ENCODE measurements at places on chromosomes 5 and 9. TPM values are rescaled to one million over a fixed set of nuclear protein-coding genes. Genes with fewer than 3 reads are reported as not detected.

DNA sequence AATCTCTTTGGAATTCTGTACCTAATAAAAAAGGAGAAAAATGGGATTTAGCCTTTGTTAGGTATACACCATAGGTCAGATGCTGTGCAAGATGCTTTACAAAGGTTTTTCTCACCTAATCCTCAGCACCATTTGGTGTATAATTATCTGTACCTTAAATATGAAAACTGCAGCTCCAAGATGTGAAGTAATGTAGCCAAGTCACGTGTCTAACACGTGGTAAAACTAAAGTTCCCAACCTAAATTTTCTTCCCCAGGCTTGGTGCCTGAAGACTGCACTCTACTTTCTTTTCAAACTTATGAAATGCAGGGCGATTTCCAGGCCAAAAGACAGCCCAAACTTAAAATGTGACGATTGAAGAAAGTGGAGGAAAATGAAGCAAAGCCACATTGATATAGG lies 125.8 kb downstream of the CDH6 start:
- DNase-seq: no peak

Gene KCNMB1
- 0.57 TPM for polyA plus RNA-seq

Gene NMUR2
- polyA plus RNA-seq: 0.52 TPM

DNA sequence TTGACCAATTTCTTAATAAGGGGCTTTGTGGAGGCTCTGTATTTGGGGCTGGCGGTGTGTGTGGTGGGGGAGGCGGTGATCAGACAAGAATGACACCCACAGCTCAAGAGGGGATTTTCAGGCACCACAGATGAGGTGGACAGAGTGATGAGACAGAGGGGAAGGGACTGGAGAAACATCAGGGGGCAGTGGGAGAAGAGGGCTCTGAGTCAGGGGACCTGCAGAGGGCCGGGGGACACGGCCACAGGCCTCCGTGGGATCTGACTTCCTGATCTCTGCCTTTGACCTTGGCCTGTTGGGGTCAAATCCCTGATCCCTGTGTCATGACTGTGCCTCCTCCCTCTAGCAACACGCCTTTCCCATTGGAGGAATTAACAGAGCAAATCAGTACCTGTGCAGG lies 197.7 kb downstream of the C9orf50 start:
- no peak for DNase-seq

DNA sequence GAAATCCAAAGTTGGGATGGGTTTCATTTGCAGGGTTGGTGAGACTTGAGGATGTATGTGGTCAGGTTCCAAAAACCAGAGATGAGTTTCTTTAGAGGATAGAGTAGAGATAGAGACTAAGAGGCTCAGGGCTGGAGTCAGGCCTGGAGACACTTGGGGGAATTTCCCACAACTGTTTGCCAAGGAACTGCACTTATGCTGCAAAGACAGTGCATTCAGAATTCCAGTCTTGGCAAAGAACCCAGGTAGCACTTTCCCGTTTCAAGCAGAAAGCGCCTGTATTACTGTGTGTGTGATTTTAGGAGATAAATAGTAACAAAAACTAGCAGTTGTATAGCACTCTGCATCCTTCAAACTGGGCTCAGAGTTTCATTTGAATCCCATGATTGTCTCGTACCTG lies 55.4 kb downstream of the SNCAIP start:
- no peak for DNase-seq

DNA sequence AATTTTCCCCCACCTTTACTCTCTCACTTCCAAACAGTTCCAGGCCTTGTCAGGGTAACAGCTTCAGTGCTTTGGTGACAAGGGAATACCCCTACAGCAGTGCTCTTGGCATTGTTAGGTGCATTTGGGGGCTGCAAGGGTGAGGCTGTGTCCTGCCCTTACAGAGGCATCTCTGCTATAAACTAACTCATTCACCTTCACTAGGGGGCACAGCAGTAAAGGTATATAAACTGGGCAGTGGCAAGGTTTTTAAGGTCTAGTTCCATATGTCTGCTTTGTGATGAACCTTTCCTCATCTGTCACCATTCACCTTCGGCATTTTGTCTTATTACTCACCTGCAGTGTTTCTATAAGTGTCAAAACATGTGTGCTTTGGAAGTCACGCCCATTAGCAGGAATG lies 79.1 kb upstream of the GPR151 start:
- no peak for DNase-seq
